ENCODE measurements at places on chromosomes 4 and X.

DNA sequence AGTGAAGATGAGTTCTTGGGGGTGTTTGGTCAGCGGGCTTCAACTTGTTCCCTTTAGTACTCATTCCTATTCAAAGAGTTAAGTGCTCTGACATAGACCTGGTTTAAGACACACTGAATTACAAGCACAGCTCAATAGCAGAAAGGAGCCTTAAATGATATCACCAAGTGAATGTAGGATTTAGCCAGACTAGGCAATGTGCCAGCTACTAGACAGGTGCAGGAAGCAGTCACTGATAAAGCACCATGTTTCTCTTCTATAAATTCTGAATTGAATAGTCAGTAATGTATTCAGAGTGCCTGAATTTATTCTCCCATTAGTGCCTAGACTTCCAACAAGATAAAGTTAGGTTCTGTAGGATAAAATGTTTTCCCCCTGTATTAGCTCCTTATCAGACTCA, 63.6 kb downstream of the ASB9 start:
- DNase-seq, result no peak

DNA sequence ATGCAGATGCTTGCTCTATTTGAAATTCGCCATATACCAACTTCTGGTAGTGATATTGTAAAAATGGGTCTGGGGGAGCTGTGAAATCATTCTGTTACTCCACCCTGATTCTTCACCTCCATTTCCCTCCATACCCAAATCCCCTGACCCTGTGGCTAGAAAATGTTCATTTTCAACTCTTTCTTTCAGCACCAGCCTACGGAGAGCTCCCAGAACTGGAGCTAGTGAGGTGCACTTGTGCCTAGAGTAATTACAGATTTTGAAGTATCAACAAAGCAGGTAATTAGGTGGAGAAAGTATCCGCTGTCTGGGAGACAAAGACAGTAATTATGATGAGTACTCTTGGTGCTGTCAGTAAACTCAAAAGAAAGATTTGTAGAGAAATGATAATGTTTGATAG, 8.1 kb downstream of the ARHGAP36 start:
- DNase-seq, result no peak

DNA sequence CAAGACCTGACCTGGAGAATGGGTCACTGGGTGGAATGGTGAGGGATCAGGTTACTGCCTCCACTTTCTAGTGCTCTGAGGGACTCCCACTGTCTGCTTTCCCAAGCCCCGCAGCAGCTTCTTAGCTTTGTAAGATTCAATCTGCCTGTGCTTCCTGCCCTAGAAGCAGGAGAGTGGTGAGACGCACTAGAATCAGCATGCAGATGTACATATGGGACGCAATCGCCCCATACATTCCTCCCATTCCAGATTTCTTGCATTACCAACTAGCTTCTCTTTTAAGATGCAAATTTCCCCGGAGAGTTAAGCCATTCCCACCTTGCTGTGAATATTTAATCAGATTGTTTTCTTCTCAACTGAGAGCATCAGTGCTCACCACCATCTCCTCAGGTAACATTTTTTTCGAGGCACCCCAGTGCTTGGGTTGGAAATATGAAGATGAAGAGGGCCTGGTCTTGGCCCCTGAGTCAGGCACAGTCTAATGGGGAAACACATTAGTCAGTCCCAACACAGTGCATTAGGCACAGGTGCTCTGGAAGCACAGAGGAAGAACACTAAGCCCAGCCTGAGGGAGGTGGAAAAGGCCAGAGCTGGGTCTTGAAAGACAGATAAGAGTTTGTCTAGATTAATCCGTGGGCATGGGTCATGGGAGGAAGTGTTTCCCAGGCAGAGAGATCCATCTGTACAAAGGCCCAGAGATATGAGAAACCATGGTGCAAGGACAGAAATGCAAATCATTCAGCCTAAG, 66.7 kb upstream of the PRPS1 start:
- DNase-seq, result no peak

DNA sequence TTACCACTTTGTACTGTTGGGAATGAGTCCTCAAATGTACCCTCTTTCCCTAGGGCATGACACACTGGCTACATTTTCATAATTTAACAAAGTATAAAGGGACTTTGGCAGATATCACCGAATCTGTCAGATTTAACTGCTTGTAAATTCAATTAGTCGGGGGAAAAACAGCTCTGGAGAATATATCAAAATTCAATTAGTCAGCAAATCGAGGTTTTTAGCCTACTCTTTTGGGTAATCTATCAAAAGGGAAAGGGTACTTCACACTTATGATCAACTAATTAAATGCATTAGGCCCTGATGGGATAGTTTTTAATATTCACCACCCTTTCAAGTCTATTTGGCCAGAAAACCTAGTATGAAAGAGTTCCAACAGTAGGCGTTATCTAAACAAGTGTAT, 141.0 kb downstream of the IL1RAPL2 start:
- DNase-seq, result no peak

DNA sequence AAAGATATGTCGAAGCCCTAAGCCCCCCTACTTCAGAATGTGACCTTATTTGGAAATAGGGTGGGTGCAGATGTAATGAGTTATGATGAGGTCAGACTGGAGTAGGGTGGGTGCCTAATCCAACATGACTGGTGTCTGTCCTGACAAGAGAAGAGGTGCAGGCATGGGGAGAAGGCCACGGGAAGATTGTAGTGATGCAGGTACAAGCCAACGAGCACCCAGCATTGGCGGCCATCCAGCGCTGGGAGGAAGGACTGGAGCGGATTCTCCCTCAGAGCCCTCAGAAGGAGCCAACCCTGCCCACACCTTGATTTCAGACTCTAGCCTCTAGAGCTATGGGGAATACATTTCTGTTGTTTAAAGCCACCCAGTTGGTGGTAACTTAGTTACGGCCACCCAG, 237.2 kb downstream of the EVC2 start:
- no peak for DNase-seq

Data from skeletal muscle cell (primary cell).